Progenitor cell of endocrine pancreas (in vitro differentiated cells): ENCODE measurements at places on chromosomes 2 and 18. TPM values are rescaled to one million over a fixed set of nuclear protein-coding genes. Genes with fewer than 3 reads are reported as not detected.

The ARL4C gene
- total RNA-seq: 39.9 and 41.8 TPM in 2 replicates

DNA sequence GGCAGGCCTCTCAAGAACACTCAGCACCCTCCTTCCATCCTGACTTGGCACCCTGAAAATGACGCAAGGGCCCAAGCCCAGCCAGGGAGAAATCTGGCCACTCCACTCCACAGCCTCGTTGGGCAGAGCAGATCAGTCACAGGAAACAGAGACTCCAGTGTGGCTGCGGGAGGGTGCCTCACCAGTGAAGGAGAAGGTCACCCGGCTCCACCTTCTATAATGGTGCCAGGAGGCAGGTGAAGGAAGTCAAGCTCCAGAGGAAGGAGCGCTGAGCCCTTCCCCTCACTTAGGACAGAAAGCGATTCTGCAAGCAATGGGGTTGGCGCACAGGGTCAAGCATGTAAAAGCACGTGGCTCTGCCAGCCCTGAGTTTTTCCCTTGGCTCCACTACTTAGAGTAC is 35.3 kb downstream of the CRACDL start:
- H3K36me3 ChIP-seq: no peaks in the 10 kb centered on the region
- DNase-seq: no peak
- H3K27me3 ChIP-seq: peaks cover 3% of the 10 kb centered on the region

DNA sequence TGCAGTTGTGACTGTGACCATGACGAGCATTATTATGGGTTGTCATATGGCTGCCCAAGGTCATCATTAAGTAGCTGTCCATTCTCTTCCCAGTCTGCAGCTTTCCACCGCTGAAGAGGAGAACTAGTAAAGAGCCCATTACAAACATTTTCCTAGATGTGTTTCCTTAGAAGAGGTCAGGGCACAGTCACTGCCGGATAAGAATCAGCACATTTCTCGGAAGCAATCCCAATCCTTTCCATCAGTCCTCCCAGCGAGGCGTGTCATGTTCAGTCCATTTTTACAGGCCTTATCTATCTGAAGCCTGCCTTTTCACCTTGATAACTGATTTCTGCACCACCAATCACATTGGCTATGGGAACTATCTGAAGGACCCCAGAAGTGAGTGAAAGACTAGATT is 319.9 kb upstream of the SLC14A2 start:
- H3K4me1 ChIP-seq: peaks cover 4% of the 10 kb centered on the region
- H3K36me3 ChIP-seq: no peaks in the 10 kb centered on the region
- H3K4me3 ChIP-seq: no peak overlapping the region
- DNase-seq: no peak
- H3K27me3 ChIP-seq: peaks cover 26% of the 10 kb centered on the region

- H3K4me1 ChIP-seq: peaks cover 25% of the 10 kb centered on the region
- no peak overlapping the region for H3K27ac ChIP-seq
- H3K27me3 ChIP-seq: peaks cover 9% of the 10 kb centered on the region
- H3K36me3 ChIP-seq: no peaks in the 10 kb centered on the region
These were observed 2113.3 kb upstream of the PIK3C3 start for GRCh38 chr18:39841482-39842365.

DNA sequence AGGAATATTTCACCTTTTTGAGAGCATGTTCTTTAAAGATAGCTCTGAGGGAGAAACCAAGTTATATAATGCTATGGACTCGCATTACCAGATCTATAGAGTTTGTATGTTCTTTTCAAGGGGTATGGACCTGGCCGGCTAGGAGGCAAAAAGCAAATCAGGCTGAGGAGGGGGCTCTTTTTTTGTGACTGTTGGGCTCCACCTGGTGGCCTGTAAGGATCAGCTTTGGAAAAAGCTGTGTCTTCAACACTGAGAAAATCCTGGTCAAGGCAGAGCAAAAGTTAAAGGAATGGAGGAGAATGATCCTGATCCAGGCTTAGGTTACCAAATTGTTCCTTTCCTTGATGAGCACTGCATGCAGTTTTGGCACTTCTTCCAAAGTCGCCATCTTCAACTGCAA is 180.5 kb downstream of the DIS3L2 start:
- H3K36me3 ChIP-seq: no peaks in the 10 kb centered on the region
- no peaks in the 10 kb centered on the region for H3K4me1 ChIP-seq
- no peak overlapping the region for H3K4me3 ChIP-seq
- DNase-seq: no peak

DNA sequence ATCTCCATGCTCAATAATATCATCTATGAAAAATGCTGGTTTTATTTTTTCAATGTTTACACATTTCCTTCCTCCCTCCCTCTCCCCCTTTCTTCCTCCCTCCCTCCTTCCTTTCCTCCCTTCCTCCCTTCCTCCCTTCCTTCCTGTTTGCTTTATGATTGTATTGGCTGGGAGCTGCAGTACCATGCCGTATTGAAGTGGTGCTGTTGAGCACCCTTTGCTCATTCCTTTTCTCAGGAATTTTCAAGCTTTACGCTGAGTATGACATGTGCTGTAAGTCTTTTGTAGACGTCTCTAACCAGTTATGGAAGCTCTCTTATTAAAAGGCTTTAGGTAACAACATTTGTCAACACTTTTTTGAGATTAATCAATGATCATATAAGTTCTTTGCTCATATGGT is 100.4 kb downstream of the SNTG2 start:
- no peaks in the 10 kb centered on the region for H3K36me3 ChIP-seq
- DNase-seq: no peak
- peaks cover 20% of the 10 kb centered on the region for H3K27me3 ChIP-seq
- no peak overlapping the region for H3K27ac ChIP-seq
- H3K4me3 ChIP-seq: no peak overlapping the region
- H3K4me1 ChIP-seq: no peaks in the 10 kb centered on the region

GRCh38 chr2:205834796-205835195 is 152.5 kb downstream of the NRP2 start:
- H3K27me3 ChIP-seq: no peaks in the 10 kb centered on the region
- no peak overlapping the region for H3K27ac ChIP-seq
- no peak overlapping the region for H3K4me3 ChIP-seq
- peaks cover 1% of the 10 kb centered on the region for H3K36me3 ChIP-seq

DNA sequence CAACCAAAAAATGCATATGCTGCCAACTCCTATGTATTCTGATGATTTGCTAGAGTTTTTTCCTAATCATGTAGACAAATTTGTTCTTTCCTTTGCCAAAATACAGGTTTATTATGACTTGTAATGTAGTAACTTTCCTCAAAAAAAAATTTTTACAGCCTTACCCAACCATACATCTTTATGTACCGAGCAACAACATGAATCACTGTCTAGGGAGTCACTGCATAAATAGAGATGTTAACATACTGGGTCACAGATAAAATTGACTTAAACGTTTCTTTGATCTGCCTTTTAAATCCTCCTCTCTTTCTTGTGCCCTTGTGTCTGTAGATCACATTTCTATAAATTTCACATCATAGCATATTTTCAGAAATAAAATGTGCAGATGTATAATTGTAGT is 143.6 kb downstream of the MBD2 start:
- no peak overlapping the region for H3K27ac ChIP-seq
- no peak overlapping the region for H3K4me3 ChIP-seq

DNA sequence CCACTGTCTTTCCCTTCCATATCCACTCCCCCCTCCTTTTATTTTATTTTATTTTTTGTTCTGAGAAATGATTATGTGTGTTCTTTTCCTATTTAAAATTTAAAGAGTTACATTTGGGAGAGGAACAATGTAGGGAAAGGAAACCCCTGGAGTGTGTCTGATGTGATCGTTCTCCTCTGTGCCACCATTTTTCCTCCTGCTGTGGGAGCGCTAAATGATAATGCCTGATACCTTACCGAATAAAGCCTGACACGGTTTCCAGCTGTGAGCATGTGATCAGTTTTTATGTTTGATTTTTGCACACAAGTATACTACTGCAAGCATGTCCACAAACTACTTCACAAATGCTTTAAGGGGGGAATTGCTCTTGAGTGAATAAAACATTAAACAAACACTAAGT is 317.8 kb upstream of the FANCL start:
- no peak overlapping the region for H3K27ac ChIP-seq
- no peak for DNase-seq
- H3K36me3 ChIP-seq: no peaks in the 10 kb centered on the region
- no peaks in the 10 kb centered on the region for H3K4me1 ChIP-seq

- peak overlapping the region; percentile 52 for H3K27ac ChIP-seq
- no peak for DNase-seq
- no peaks in the 10 kb centered on the region for H3K36me3 ChIP-seq
- H3K4me1 ChIP-seq: peaks cover 16% of the 10 kb centered on the region
- H3K4me3 ChIP-seq: no peak overlapping the region
These were observed 82.5 kb downstream of the TCF7L1 start for GRCh38 chr2:85215448-85216401.

The LIPG gene
- total RNA-seq: 34.1 and 34.4 TPM in 2 replicates

DNA sequence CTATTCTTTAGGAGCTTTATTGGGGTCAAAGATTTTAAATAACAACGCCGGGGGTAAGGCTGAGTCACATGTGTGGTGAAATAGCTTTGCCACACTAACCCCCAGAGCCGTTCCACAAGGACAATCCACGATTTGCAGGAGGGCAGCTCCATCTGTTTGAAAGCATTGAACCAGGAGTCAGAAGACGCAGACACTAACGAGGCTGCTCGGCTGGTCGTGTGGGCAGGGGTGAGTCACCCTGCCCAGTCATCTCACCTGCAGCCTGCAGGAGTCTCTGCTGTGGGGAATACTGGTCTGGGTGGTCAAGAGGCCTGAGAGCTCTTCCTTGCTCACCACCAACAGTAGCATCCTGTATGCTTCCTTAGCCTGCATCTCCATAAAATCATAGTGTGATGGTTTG is 149.2 kb upstream of the NCK2 start:
- DNase-seq: no peak
- H3K27me3 ChIP-seq: peaks cover 4% of the 10 kb centered on the region
- peaks cover 13% of the 10 kb centered on the region for H3K4me1 ChIP-seq
- no peaks in the 10 kb centered on the region for H3K36me3 ChIP-seq
- H3K4me3 ChIP-seq: no peak overlapping the region

DNA sequence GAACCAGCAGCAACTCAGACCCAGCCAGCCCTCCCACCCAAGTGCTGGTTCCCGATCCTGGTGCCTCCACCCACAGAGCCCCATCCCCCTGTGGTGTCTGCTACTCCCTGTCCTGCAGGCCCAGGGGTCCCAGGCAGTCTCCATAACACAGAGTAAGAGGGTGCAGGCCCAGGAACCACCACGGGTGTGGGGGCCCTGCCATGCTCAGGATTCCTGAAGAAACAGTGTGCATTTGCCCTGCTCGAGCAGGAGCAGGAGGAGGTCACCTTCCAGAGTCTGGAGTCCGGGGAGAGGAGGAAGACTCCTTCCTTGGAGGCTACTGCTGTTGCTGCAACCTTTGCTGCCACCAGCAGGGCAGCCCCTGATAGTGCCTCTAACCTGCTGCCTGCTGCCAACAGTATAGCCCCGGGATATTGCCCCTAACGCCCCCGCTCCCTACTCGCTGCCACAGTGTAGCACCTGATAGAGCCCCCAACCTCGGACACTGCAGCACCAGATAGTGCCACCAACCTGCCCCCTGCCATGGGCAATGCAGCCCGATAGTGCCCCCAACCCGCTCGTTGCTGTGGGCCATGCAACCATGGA is 46.8 kb upstream of the ANKRD62 start:
- no peak overlapping the region for H3K4me3 ChIP-seq
- no peak overlapping the region for H3K27ac ChIP-seq
- no peaks in the 10 kb centered on the region for H3K36me3 ChIP-seq
- DNase-seq: no peak

The KCNE4 gene
- total RNA-seq: 0.60 and 0.72 TPM in 2 replicates
